Astrocyte of the hippocampus (primary cell): ENCODE measurements at places on chromosomes 12 and 14.
A peak's percentile ranks its signal among the peaks of the same experiment; 100 is the strongest.

DNA sequence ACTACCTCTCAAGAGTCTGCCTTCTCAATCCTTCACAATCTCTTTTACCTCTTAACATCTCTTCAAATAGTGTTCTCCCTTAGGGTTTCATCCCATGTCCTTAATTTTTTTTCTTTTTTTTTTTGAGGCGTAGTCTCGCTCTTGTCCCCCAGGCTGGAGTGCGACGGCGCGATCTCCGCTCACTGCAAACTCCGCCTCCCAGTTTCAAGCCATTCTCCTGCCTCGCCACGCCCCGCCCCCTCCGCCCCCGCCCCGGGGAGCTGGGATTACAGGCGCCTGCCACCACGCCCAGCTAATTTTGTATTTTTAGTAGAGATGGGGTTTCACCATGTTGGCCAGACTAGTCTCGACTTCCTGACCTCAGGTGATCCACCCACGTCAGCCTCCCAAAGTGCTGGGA, 7.0 kb upstream of the BCAT1 start:
- DNase-seq, result no peak

GRCh38 chr14:29930283-29930682, 2.6 kb upstream of the PRKD1 start:
- DNase-seq, result peak; percentile 70

DNA sequence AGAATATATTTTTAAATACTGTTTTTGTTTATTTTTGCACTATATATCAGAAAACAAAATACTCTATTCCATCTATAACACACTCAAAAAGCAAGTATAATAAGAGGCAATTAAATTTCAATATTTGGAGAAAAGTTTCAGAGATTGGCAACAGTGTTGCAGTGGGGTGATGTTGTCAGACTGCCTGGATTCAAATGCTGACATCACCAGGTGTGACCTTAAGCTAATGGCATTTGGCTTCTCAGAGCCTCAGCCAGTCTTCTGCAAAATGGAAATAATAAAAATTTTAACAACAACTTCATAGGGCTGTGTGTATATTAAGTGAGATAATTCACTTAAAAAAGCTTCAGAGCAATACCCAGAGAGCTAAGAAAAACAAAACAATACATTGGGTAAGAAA, 74.7 kb downstream of the TMTC1 start:
- DNase-seq, result no peak

DNA sequence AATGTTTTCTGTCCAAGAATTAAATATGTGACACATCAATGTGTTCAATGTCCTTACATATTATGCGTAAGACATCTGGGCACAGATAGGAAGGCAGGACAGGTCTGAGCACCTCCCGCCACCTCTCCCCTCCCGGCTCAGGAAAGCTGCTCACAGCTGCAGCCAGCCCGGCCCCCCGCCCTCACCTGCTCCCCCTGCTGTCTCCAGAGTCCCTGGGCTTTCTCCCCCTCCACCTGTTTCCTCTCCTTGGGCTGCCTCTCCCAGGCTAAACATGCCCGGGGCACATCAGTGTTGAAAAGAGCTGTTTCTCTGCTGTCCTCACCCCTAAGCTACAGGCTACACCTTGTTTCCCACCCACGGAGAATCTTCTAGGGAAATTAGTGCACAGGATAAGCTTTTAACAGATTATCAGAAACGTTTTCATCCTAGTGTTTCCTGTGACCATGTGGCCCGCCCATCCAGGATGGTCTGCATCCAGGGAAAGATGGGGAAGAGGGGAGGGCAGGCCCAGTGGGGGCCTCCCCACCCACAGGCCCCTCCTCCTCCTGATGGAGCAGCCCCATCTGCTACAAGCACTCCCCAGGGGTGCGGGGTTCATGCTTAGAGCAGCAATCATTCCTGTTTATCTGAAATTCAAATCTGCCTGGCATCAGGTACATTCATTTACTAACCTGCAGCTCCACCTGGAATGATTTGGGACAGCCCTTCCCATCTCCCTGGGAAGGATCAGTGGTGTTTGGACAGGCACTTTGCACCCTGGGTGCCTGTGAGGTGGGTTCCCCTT, 273.8 kb upstream of the SFSWAP start:
- no peak for DNase-seq

DNA sequence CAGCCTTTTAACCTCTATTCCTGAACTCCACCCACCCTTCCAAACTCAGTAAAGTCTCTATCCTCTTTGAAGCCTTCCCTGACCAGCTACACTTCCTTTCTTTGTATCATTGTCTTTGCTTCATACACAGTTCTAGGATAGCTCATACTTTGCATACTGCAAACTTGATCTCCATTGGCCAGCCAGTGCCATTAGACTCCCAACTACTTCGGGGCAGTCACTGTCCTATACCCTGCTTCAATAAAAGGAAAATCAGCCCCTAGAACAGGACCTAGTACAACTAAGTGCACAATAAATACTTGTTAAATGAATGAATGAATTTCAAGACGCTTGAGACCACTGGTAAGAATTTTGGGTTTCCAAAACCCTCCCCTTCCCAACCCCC, 521 bp upstream of the PIP4K2C start:
- DNase-seq, result no peak

DNA sequence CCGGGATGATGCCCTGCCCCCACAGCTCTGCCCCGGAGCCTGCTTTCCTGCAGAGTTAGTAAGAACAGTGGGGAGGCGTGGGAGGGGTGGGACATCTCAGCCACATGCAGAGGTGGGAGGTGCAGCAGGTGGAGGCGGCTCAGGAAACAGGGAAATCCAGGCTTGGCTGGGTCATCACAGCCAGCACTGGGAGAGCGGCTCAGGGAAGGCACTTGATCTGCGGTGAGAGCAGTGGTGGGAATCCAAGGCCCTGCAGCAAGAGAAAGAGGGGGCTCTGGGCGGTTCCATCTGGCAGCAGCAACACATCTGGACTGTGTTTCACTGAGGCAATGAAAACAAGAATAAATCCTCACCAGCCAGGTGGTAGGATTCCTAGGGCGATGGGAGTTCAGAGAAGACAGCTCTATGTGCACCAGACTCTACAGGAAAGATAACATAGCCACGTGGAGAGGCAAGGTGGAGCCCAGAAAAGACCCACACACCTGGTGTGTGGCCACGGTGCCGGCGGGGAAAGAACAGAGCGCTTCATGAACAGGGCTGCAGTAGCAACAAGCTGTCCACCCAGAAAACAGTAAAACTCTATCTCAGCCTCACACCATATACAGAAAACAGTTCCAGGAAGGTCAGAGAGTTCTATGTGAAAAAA, 57.6 kb downstream of the CCDC85C start:
- DNase-seq, result no peak

GRCh38 chr14:24892497-24893051, 157.4 kb downstream of the STXBP6 start:
- no peak for DNase-seq

DNA sequence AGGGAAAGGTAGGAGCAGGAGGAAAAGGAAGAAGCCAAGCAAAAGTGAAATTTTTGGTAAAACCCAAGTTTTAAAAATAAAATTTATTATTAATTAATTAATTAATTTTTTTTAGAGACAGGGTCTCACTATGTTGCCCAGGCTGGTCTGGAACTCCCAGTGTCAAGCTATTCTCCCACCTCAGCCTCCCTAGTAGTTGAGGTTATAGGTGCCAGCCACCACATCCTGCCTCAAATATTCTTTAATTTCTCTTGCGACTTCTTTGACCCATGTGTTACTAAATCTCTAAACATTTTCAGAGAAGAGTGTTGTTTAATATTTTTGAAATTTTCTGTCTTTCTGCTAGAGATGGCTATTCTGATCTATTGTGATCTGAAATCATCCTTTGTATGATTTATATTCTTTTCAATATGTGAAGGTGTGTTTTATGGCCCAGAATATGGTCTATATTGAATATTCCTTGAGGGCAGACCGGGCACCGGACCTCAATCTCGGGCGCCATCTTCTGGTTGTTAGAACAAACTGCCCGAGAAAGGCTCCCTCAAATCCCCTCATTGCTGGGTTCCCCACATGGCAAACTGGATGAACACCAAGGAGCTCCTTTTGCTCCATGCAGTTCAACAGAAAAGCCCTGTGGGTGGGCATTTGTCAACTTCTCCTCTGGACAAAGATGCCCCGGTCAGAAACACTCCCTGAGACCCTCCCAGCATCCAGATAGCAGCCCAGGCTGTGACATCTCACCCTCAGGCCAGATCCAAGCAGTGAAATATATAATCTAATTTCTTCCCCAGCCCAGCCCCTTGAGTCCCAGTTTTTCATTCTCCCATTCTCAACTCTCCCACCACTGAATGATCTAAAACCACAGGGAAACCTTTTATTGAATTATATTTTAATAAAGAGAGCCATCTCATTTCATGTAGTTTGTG, 110.5 kb downstream of the ASCL4 start:
- peak; percentile 75 for DNase-seq

DNA sequence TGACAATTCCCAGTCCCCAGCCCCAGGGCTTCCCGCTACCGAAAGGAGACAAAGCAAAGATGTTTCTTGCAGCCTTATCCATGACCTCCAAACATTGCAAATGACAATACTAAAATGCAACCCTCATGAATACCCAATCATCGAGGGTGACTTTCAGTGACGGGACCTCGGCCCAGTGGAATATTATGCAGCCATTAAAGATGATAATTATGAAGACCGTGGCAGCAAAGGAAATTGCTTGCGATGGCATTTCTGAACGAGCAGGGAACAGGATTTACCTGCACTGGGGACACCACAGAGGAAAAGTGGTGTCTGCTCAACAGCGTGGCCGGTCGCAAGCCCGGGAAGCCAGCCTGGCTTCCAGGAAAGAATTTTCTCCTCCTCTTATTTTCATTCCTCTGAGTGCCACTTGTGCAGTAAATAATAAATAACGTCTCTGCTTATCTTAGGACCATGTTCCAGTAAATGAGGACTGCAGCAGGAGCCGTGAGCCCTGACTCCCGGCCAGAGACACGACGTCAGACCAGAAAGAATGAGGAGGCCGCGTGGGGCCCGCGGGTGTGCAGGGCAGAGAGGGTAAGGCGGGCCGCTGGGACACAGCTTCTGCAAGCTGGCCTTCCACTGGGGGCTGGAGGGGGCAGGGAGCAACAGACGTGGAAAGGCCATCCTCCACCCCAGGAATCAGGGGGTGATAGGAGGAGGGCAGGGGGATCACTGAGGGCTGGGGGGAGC, 6.6 kb downstream of the C14orf180 start:
- DNase-seq, result peak; percentile 10

DNA sequence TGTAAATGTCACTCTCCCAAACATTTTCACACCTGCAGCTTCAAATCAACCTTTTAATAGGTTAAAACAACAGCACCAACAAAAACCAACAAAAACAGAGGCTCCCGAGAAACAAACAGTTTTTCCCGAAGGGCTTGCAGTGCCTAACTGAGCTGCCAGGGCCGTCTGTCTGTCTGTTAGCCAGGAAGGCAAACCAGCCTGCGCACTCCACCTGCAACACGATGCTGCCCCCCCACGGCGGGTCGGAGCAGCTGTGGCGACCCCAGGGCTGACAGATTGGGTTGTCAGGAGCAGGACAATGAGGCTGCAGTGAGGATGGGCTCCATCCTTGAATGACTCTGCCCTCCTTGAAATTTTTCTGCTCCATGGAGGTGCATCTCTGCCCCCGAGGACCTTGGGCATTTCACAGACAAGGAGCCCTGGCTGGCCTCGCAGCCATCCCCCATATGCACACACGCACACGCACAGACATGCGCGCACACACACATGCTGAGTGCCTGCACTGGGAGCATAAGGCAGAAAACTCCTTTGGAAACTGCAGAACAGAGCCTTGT, 2.6 kb downstream of the RTL1 start:
- peak; percentile 56 for DNase-seq

DNA sequence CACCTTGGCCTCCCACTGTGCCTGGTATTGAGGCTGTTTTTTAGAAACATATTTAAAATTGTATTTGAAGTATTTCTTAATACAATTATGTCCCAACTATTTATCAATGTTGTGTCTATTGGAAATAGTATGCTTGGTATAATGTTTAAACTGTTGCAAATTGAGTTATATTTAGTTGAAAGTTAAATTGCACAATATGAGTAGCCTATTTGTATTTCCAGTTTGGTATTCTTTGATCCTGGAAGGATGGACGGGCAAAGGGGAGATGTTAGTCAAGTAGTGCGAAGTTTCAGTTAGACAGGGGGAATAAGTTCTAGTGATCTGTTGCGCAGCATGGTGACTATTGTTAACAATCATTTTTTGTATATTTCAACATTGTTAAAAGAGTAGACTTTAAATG, 111.5 kb downstream of the NUBPL start:
- DNase-seq, result no peak
